ENCODE measurements at places on chromosomes 4 and X. TPM values are rescaled to one million over a fixed set of nuclear protein-coding genes. Genes with fewer than 3 reads are reported as not detected.

The AIFM1 gene
- total RNA-seq: 21.5 TPM

The SYNPO2 gene
- total RNA-seq: 1.6 TPM

The CT45A10 gene
- total RNA-seq: not detected

The IDS gene
- total RNA-seq: 55.0 TPM

The CPE gene
- total RNA-seq: 73.0 TPM

The MAGEE1 gene
- total RNA-seq: 2.1 TPM

The MAGEA9B gene
- total RNA-seq: not detected

The XAGE2 gene
- total RNA-seq: not detected

The SPANXA2 gene
- not detected for total RNA-seq

The LDB2 gene
- total RNA-seq: 81.2 TPM

The SEC24B gene
- total RNA-seq: 15.5 TPM

The UVSSA gene
- 6.1 TPM for total RNA-seq

The NXF3 gene
- not detected for total RNA-seq

The NLGN3 gene
- total RNA-seq: 0.37 TPM

The PRDX4 gene
- total RNA-seq: 304 TPM

The C4orf46 gene
- 15.1 TPM for total RNA-seq

The CCNB3 gene
- 0.26 TPM for total RNA-seq

The GAGE2A gene
- total RNA-seq: not detected

The HOPX gene
- 0.68 TPM for total RNA-seq

The GPR143 gene
- not detected for total RNA-seq

The ATP1B4 gene
- not detected for total RNA-seq

The GLRA2 gene
- total RNA-seq: not detected

The GPRASP1 gene
- 2.3 TPM for total RNA-seq

The SCML2 gene
- total RNA-seq: 1.2 TPM

The MND1 gene
- total RNA-seq: 6.9 TPM

The PPP2R3B gene
- 10.7 TPM for total RNA-seq

The CD99L2 gene
- total RNA-seq: 48.1 TPM

The PUDP gene
- 4.4 TPM for total RNA-seq

The GRIA3 gene
- 5.0 TPM for total RNA-seq

The XAGE1A gene
- not detected for total RNA-seq

The ASB12 gene
- total RNA-seq: 0.06 TPM

The ADH1A gene
- 0.19 TPM for total RNA-seq

The PPARGC1A gene
- 1.5 TPM for total RNA-seq

The FREM3 gene
- 0.44 TPM for total RNA-seq

The SSX4 gene
- not detected for total RNA-seq

The GDI1 gene
- total RNA-seq: 111 TPM

The XK gene
- 0.13 TPM for total RNA-seq

The SPP1 gene
- total RNA-seq: not detected

The AMBN gene
- total RNA-seq: not detected

The TSPAN6 gene
- total RNA-seq: 16.8 TPM

The DGKK gene
- not detected for total RNA-seq

The CSN1S1 gene
- total RNA-seq: not detected

The TRIML2 gene
- not detected for total RNA-seq

The SSX4B gene
- not detected for total RNA-seq

The RENBP gene
- total RNA-seq: 18.8 TPM

The HHIP gene
- total RNA-seq: 6.2 TPM

The FNIP2 gene
- 47.7 TPM for total RNA-seq

The RPA4 gene
- 0.79 TPM for total RNA-seq

The HSPA4L gene
- total RNA-seq: 6.5 TPM

The LDOC1 gene
- 8.8 TPM for total RNA-seq

The SCARB2 gene
- total RNA-seq: 562 TPM

The PLK4 gene
- total RNA-seq: 7.0 TPM

The ENOPH1 gene
- total RNA-seq: 54.0 TPM

The FBXW7 gene
- 85.1 TPM for total RNA-seq
